ENCODE measurements at places on chromosomes 4 and X. TPM values are rescaled to one million over a fixed set of nuclear protein-coding genes. Genes with fewer than 3 reads are reported as not detected.

DNA sequence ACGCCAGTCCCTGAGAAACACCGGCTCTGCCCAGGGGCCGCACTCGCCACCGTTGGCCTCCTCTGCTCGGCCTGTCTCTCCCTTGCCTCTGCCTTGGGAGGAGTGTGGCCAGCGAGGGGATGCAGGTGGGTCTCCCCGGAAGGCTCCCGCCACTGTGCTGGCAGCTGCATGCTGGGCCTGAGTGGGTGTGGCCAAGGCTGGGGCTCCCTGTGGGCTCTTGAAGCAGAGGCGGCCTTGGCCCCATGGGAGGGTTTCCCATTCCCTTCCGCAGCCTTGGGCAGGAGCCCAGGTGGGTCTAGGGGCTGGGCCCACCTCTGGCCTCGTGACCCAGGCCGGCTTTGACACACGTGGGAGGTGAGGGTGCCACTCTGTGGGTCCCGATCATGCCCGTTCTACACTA lies 19.1 kb downstream of the FGFRL1 start:
- H3K4me3 ChIP-seq, result no peak overlapping the region
- H3K4me1 ChIP-seq, result peaks cover 8% of the 10 kb centered on the region
- H3K36me3 ChIP-seq, result no peaks in the 10 kb centered on the region

GRCh38 chrX:130109429-130110378 lies 593 bp downstream of the ELF4 start:
- H3K4me3 ChIP-seq, result peak overlapping the region; percentile 25
- DNase-seq, result no peak
- H3K36me3 ChIP-seq, result no peaks in the 10 kb centered on the region
- no peaks in the 10 kb centered on the region for H3K27me3 ChIP-seq

- no peak overlapping the region for H3K4me3 ChIP-seq
- DNase-seq, result no peak
- H3K36me3 ChIP-seq, result no peaks in the 10 kb centered on the region
- no peaks in the 10 kb centered on the region for H3K4me1 ChIP-seq
- H3K27me3 ChIP-seq, result no peaks in the 10 kb centered on the region
These were observed 29.7 kb upstream of the DIPK2B start for GRCh38 chrX:45230410-45230809.

Gene XAGE1A
- not detected for total RNA-seq
